ENCODE measurements at places on chromosomes 1 and 21.
A peak's percentile ranks its signal among the peaks of the same experiment; 100 is the strongest.

DNA sequence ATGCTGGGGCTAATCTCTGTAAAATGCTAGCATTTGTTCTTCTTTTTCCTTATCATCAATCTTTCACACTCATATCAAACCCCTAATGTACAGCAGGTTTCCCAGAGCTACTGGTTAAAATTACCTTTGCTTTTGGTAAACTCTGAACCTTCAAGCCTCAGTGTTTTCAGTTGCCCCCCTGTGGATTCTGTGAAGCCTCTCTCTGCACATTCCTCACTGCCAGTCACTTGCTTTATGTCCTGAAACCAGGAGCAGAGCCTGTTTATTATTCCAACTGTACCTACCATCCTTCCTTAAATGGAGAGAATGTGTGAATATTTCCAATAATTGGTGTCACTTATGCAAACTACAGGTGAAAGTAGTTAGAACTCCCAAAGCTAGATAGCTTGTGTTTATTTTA is 134.2 kb downstream of the NEK7 start:
- DNase-seq = no peak

GRCh38 chr1:54027848-54028247 is 9.9 kb upstream of the LDLRAD1 start:
- no peak for DNase-seq

GRCh38 chr1:97943354-97943753 is 22.5 kb upstream of the DPYD start:
- no peak for DNase-seq

- peak; percentile 65 for DNase-seq
These were observed 17.7 kb downstream of the TINAGL1 start for GRCh38 chr1:31593770-31594632.

DNA sequence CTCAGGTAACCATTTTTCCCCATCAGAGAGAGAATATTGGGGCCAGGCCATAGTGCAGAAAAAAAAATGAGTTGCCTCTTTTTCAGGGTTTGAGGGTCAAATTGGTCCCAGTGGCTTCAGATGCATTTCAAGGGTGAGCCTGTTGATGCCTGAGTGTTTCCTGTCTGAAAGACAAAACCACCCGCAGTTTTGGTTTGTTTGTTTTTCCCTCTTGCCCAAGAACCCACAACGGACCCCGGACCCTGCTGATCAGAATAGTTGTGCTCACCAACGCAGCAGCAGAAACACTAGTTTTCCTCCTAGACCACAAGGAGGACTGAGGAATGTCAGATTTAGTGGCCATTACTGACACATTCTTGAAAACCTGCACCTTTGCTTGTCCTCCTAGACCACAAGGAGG is 1433.1 kb downstream of the PLA2G4A start:
- no peak for DNase-seq

DNA sequence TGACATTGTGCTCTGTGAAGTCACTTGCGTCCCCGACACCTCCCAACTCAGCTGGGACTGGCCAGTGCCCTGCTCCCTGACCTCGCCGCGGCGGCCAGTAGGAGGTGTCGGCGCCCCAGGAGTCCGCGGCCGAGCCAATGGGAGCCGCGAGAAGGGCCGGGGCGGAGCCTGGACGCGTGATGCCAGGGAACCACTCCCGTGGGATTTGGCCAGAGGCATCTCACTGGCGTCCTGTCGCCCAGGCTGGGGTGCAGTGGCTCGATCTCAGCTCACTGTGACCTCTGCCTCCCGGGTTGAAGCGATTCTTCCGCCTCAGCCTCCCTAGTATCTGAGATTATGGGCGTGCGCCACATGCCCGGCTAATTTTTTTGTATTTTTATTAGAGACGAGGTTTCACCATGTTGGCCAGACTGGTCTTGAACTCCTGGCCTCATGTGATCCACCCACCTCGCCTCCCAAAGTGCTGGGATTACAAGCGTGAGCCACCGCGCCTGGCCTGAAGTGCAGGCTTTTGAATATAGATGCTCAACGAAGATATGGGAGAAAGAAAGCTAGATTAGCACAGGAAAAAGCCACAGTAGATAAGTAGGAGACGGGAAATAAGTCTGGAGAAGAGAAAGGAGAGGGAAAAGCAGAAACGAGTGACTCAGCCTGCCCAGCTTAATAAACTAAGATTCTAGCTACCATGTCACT is 38.0 kb downstream of the ZBTB8OS start:
- DNase-seq = peak; percentile 13

DNA sequence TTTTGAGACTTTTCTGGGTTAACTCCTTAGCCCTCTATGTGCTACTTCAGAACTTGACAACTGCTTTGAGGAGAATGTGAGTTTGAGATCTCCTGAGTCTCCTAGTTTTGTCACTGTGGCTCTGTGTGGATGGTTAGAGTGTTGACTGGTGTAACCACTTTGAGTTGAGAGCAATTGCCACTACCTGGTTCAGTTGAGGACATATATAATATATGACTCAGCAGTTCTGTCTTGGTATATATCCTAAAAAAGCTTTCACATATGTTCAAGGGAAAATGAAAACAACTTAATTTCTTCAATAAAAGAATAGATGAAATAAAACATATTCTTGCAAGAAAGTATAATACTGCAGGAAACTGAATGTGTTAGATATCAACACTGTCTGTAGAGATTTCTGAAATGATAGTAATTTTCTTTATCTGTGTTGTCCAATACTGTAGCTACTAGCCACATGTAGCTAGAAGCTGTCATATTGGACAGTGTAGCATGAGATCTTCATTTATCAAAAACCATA is 96.7 kb upstream of the QSOX1 start:
- no peak for DNase-seq

GRCh38 chr1:229280037-229280828 is 9.3 kb downstream of the RAB4A start:
- no peak for DNase-seq

DNA sequence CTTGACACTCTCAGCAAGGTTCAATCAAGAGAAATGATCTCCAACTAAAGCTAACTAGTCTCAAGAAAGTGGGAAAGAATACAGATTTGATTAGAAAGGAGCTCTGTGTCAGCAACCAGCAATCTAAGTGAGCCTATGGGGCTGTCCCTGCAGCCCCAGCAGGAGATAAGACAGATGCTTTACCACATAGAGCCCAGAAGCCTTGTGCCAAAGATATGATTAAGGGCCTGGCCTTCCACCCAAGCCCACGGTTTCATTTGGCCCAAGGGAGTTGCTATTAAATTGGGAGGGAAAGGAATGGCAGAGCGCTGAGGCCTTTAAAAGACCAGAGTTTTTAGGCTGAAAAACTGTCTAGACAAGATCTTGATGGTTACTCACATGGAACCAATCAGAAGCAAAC is 74.8 kb downstream of the HLCS start:
- no peak for DNase-seq

GRCh38 chr1:177913762-177914540 is 55.9 kb downstream of the SEC16B start:
- no peak for DNase-seq

DNA sequence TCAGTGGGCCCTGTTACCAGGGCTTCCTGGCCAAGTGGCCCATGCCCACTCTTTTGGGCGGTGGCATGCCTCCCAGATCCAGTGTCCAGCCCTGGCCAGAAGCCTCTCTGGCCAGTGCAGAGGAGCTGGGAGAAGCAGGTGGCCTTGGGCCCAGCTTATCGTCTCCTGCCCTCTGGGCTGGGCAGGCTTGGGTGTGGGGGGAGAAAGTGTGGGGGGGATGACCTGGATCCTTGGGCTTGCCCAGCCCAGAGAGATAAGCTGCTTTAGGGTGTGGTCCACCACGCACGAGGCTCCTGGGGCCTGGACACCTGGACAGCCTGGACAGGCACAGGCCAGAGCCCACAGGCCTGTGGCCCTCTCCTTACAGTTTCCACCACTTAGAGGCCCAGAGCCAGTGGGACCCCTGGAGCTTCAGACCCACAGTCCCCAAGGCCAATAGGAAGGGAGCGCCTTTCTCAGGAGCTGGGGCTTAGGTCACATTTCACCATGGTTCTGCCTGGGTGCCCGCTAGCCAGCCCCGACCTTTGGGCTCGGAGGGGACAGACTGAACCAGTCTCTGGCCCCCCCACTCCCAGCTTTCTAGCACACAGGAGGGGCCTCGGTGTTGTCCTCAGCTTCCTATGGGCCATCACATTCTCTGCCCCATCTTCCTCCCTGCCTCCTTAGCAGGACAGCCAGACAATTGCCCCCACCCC is 1.8 kb downstream of the ESPN start:
- no peak for DNase-seq

DNA sequence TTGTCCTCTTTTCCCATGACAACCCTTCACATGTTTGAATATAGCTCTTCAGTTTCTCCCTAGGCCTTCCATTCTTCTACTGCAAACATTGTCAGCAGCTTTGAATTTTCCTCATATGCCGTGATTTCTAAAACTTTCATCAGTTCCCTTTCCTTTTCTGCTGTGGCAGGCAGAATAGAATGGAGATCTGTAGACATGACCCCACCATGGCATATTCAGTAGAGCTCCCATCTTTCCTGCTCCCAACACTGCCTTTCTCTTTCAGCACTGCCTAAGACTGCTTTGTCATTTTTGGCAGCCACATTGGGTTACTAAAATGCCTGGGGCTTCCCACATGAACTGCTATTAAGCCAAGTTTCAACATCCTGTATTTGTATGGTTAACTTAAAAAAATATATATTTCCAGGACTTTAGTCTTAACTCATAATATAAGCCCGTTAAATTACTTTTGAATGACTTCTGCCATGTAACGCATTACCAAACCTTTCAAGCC is 60.9 kb downstream of the TBX19 start:
- no peak for DNase-seq

DNA sequence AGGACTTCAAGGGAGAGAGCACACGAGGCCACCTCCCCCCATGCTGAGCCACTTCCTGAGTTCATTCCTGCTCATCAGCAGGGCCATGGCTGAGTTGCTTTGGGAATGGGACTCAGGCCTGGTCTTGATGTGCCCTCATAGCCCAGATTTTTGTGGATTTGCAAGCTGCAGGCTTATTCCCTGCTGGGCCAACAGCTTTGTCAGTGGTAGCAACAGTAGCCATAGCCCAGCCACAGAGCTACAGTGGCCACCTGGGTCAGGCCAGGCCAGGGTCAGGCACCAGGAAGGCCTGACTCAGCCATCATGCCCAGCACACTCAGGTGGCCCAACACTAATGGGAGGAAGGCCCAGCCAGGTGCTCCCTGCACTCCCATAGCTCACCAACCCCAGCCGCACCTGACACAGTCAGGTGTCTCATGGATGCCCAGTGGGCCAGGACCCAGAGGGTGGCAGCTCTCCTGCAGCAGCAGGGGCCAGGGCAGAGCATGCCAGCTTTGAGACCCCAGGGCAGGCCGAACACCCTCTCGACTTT is 33.5 kb downstream of the EPHA2 start:
- DNase-seq = no peak

DNA sequence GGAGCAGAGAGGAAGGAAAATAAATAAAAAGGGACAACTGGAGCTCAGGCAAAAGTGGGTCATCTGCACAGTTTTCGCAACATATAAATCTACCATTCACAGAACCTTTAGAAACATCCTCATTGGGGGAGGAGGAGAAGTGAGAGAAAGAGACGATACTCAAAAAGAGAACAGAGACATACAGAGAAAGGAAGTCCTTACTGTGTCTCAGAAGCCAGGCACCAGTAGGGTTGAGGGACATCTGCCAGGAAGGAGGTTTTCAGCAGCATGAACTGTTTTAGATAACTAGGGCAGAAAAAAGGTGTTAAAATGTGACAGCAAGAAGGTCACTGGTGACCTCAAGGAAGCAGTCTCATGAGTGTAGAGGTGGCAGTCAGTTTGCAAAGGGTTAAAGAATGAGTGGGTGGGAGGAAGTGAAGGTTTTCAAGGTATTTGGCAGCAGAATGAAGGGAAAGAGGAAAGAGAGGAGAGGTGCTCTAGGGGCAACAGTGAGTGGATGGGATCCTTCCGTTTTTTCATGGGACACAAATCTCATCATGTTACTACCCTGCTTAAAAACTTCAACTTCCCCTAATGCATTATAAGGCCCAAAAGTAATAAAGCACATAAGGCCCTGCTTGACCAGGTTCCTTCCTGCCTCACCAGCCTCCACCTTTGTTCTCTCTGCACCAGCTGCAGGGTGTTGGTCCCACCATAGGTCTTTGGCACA is 9.5 kb downstream of the JAK1 start:
- DNase-seq = no peak

DNA sequence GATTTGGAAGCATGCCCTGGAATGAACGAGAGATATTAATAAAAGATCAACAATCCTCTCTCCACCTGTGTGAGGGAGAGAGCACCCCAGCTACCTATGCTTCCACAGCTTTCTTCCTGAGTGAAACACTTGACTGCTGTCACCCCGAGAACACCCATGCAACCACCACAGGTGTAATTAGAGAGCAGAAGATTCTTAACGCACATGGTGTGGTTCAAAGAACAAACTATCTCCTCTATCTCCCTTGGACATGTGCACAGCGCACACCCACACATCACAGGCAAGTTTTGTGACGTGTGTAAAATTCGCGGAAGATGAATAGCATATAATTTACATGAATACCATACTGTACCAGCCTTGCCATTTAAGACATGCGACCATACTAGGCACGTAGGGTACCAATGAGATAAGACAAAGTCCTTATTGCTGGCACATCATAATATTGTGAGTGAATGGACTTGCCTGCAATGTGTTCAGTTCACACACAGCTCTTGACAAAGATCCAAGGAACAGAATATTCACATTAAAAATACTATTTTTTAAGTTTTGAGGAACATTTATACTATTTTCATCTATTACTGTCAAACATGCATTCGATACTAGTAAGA is 11.6 kb downstream of the ERRFI1 start:
- no peak for DNase-seq

GRCh38 chr1:40508375-40509341 is at the start of gene EXO5:
TSS of gene EXO5 (plus strand) at chr1:40508767. CDS start at chr1:40514545, 5,778 bp downstream.
- DNase-seq = peak; percentile 59

DNA sequence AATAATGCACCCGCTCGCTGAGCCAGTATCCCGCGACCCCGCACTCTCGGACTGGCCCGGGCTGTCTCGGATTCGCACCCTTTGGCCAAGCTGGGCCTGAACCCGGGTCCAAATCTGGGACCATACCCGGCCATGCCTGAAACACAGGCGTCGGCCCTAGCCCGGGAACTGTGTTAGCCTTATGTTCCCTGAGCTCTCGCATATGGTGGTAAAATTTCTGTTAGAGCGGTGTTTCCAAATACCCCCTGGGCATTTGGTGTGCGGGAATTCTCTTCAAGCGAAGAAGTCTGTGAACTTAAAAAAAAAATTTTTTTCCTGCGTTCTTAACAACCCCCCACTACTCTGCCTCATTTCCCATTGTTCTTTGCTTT is 3.1 kb downstream of the RNF220 start:
- DNase-seq = no peak

GRCh38 chr1:98963064-98963758 is 41.5 kb downstream of the PLPPR5 start:
- DNase-seq = no peak

- no peak for DNase-seq
These were observed 34.2 kb upstream of the GJA5 start for GRCh38 chr1:147794570-147794969.

DNA sequence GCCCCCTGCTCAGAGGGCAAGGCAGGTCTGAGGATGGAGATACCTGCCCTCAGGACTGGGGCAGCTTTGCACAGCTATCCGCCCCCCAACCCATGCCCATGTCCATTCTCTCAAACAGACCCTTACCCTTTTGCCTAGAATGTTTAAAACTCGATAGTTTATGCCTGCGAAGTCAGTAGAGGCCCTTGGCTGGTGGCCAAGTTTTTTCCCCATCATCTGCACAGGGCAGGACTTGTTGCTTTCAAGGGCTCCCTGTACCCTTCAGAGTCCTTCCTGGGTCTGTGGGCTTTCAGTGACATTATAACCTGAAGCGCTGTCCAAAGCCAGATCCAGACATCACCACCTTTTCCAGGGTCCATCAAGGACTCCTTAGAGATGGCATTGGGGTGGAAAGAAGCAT is 148.7 kb upstream of the ZNF644 start:
- DNase-seq = no peak

Data from T-helper 9 cell (primary cell).